Renal cortex interstitium (tissue), 15 donors: ENCODE measurements at places on chromosomes 2 and 18. TPM values are rescaled to one million over a fixed set of nuclear protein-coding genes. Genes with fewer than 3 reads are reported as not detected.

DNA sequence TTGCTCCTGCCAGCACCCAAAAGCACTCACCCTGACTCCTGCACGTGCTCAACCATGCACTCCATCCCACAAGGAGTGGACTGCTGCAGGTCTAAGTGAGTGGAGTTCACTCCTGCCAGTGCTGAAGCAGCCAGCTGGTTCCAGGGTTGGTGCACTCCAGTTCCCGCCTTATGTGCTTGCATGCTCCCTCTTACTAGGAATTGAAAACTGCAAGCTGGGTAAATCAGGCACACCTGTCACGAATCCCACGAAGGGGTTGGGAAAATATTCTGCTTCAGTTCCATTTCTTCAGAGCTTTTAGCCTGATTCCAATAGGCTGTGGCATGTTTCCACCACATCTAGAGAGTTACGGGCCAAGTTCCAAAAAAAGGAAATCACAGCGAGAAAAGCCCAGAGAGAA lies 1365.5 kb upstream of the CHAC2 start:
- no peak for DNase-seq

Gene TWIST2
- 3.8 TPM for polyA plus RNA-seq

DNA sequence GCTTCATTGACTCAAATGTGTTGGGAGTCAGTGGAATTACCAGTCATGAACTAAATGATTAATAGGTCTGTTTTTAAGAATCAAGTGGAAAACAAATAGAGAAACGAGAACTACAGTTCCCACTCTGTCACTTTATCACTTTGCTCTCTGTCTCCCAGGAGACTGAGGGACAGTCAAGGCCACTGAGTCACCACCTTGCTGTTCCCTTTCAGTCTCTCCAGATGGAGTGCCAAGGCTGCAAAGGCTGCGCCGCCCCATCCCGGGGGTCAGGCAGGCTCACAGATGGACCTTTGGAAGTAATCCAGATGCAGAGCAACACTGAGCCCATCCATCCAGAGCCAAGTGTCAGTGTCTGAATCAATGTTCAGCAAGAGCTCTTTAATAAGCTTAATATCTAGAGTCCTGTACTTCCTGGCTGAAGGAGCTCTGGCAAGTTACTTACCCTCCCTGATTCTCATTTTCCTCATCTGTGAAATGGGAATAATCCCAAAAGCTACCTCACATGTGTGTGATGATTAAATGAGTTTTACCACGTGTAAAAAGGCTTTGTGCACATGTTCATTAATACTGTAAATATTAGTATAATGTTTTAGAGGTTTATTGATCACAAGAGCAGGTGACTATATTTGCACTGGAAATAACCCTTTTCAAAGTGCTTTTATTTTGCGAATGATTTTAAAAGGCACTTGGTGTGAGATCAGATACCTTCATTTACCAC lies 43.0 kb upstream of the EFEMP1 start:
- no peak for DNase-seq

GRCh38 chr18:79489899-79490625 lies 94.3 kb downstream of the NFATC1 start:
- no peak for DNase-seq

Gene ARHGEF33
- polyA plus RNA-seq = 1.8 TPM

DNA sequence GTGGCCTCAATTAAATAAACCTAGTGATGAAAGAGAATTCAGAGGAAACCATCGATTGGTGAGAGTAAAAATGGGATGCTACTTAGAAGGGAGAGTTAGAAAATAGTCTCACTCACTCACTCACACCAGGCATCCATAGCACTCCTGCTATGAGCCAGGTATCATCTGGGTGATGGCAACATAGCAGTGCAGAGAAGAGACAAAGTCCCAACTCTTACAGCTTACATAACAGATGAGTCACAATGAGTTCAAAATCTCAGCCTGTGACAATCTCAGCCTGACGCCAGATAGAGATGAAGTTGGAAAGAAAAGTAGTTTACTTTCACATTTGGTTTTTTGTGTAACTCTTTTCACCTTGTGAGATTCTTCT lies 55.4 kb upstream of the THOC1 start:
- DNase-seq = no peak
